ENCODE measurements at places on chromosomes 5 and 9.

DNA sequence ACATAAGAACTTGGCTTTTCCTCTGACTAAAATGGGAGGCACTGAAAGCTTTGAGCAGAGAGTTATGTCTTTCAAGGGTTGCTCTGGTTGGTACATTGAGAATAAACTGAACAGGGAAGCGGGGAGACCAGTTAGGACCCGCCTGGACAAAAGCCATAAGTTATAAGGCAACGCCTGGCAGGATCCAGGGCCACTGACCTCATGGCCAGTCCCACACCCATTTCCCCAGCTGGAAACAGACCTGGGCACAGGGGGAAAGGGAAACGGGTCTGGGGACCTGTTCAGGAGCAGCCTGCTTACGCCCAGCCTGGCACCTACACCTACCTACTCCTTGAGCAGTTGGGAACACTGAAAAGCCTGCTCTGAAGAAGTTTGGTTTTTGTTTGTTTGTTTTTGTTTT, 1.3 kb downstream of the SPINK4 start:
- no peak for DNase-seq

DNA sequence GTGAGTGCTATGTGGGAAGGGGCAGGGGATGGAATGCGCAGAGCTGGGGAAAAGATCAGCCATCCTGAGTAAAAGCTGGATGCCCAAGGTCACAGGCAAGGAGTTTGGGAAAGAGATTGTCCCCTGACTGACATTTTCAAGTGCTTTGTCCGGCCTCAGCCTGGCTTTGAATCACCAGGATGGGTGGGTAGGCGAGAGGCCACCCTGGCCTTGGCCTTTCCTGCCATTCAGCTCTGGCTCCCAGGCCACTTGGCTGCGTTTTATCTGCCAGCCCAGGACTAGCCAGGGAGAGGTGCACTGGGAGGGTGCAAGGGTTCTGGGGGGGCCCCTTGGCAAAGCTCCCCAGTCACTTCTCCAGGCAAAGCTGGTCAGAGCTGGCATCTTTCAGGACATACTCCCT, 37.4 kb upstream of the SYNPO start:
- no peak for DNase-seq

- DNase-seq = no peak
Measured at GRCh38 chr5:3380689-3381088, 214.9 kb upstream of the IRX1 start.

DNA sequence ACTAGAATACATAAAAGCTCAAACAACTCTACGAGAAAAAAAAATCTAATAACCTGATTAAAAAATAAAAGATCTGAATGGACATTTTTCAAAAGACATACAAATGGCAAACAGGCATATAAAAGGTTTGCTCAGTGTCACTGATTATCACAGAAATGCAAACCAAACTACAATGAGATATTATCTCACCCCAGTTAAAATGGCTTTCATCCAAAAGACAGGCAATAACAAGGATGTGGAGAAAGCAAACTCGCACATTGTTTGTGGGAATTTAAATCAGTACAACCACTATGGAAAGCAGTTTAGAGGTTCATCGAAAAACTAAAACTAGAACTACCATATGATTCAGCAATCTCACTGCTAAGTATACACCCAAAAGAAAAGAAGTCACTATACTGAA, 20.8 kb downstream of the UGT3A2 start:
- DNase-seq = no peak

DNA sequence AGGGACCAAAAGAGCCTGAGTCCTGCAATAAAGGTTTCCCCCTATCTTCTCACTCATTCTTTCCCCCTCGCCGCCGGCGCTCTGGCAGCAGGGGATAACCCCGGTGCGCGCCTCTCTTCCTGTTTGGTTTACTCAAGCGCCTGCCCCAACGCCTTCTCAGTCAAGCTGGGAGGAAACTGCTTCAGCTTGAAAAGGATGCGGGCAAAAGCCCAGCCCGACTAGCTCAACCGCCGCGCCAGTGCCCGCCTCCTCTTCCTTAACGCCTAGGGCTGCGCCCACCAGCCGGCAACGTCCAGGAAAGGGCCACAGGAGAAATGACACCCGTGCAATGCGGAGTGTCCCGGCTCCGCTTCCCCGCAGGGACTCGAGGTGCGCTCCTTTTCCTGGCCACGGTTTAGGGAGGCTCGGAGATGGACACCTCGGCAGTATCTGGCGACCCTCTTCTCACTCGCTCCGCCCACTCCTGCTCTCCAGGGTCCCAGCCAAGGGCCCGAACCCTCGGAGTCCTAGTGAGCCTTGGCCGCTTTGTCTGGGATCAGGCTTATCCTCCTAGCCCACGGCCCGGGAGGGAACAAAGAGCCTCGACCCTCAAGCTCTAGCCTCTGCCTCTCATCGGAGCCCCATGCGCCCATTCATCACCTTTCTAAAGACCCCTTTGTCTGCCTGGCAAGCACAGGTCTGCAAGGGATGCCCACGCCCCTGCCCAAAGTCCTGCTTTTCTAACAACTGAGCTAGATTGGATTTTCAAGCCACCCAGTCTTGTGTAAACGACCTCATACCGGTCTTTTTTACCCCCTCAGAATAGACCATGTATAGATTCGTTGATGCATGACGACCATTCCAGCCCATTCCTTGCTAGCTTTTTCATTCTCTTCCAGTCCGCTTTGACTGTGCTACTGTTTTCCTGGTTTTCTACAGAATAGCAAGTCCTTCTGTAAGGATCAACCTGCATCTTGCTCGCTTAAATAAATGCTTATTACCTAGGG, 2.0 kb downstream of the ST8SIA4 start:
- peak; percentile 78 for DNase-seq

GRCh38 chr5:180790524-180790923, 12.1 kb downstream of the MGAT1 start:
- no peak for DNase-seq

DNA sequence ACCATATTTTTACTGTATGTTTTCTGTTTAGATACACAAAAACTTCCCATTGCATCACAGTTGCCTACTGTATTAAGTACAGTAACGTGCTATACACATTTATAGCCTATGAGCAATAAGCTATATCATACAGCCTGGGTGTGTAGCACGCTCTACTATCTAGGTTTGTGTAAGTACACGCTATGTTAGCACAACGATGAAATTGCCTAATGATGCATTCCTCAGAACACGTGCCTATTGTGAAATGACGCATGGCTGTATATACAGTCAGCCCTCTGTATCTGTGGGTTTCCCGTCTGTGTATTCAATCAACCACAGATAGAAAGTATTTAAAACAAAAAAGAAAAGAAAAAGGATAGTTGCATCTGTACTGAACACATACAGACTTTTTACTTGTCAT, 64.2 kb downstream of the SGCD start:
- DNase-seq = no peak

GRCh38 chr5:16049761-16050160, 129.8 kb downstream of the MARCHF11 start:
- DNase-seq = no peak
